Urinary bladder (tissue), 4 donors: ENCODE measurements at places on chromosomes 5 and 9.

- DNase-seq = no peak
These were observed 86.7 kb downstream of the PHF2 start for GRCh38 chr9:93662952-93663572.

GRCh38 chr5:5183189-5183699 is 43.1 kb downstream of the ADAMTS16 start:
- DNase-seq = no peak

GRCh38 chr9:129597355-129598088 is 23.4 kb downstream of the C9orf50 start:
- no peak for DNase-seq

GRCh38 chr5:113166852-113167366 is 190.3 kb downstream of the DCP2 start:
- DNase-seq = no peak

DNA sequence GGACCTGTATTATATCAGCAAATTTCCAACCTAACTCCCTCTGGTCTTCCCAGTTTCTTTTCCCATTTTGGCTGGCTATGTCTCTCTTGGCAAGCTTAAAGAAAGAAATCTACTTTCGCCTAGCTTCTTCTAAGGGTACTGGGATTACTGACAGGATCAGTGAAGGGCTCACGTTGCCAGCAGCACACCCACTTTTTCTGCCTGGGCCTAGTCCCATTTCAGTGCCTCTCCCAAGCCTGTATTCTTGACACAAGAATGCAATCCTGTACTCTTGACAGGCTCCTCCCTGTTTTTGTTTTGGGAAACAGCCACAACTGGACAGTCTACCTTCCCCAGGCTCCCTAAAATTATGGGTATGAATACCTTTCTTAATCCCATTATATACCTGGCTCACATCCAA is 170.5 kb downstream of the EPB41L4A start:
- no peak for DNase-seq

DNA sequence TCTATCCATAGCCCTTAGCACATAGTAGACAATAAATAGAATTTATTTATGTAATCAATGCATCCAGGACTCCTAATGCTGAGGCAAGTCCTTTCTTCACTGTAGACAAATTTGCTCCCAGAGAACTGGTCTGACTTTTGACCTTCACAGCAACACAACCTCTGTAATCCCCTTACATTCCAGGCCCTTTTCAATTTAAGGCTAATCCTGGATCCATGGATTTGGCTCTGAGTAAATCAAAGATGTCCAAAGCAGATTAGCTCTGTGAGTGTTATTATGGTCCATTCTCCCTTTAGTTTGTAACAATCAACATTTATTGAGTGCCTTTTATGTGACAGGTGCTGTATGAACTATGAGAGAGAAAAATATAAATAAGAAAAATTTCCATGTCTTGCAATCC is 27.4 kb upstream of the TMC1 start:
- DNase-seq = no peak

DNA sequence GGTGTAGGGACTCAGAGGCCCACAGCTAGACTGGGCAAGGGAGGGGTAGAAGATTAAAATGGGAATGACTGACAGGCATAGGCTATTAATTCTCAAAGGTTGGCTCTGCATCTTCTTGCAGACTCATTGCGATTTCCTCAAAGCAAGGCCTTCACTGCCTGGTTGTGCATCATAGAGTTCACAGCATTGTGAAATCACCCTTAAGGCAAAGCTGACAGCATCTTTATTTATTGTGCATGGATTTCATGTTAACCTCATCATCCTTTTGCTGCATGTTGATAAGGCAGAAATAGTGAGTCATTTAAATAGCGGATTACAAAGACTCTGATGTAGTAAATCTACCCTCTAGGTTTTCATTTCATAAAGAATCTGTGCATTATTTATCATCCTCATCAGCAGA is 13.6 kb upstream of the PALM2AKAP2 start:
- DNase-seq = no peak

DNA sequence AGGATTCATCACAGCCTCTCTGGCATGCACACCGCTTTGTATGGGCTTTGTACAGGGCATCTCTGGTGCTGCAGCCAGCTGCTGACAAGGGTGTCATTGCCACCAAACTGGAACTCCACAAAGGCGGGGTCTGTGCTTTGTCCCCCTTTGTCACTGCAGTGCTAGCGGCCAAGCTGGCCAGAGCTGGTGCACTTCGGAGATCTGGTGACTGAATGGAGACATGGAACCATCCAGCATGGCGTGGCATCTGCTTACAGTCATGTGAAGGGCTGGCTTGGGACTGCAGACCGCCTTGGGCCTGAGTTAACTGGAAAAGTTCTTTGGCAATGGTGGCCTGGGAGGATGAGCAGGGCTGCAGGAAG is 18.7 kb upstream of the COL5A1 start:
- no peak for DNase-seq

- DNase-seq = no peak
These were observed 47.8 kb upstream of the ARRDC3 start for GRCh38 chr5:91430949-91431348.

- DNase-seq = no peak
These were observed 2.1 kb downstream of the BRINP1 start for GRCh38 chr9:119366909-119367682.

DNA sequence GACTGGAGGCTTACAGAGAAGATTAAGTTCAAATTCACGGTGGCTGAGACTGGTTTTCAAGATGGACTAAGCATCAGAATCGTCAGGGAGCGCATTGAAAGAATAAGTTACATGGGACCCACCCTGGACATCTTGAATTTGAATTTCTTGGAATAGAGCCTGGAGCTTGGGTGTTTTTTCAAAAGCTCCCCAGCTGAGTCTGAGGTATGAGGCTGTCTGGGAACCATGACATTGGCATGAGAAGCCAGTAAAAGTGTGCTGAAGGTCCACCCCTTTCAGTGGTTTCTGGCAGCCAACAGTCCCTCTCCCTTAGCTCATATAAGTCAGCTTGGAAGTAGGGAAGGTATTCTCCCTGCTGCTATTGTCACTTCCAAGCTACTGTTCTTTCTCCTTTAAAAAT is 97.8 kb downstream of the MAST4 start:
- no peak for DNase-seq

- no peak for DNase-seq
These were observed 33.5 kb downstream of the PDGFRB start for GRCh38 chr5:150122158-150122510.

GRCh38 chr9:96137671-96138429 is 164.1 kb downstream of the HSD17B3 start:
- DNase-seq = no peak

DNA sequence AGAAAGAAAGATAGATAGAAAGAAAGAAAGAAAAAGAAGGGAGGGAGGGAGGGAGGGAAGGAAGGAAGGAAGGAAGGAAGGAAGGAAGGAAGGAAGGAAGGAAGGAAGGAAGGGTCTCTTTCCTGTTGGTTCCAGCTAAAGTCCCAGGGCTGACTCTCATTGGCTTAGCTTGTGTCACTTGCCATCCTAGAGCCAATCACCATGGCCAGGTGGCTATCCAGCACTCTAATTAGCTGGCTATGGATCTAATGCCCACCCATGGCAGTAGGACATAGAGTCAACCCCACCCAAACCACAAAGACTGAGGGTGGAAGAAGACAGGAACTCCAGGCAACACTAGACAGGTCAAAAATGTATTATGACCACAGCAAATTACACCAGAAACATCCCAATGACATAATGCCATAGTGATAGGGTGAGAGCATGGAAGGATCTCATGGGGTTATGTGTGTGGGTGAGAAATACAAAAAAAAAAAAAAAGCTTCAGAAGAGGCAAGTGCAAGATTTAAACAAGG is 10.8 kb upstream of the CPLX2 start:
- no peak for DNase-seq

DNA sequence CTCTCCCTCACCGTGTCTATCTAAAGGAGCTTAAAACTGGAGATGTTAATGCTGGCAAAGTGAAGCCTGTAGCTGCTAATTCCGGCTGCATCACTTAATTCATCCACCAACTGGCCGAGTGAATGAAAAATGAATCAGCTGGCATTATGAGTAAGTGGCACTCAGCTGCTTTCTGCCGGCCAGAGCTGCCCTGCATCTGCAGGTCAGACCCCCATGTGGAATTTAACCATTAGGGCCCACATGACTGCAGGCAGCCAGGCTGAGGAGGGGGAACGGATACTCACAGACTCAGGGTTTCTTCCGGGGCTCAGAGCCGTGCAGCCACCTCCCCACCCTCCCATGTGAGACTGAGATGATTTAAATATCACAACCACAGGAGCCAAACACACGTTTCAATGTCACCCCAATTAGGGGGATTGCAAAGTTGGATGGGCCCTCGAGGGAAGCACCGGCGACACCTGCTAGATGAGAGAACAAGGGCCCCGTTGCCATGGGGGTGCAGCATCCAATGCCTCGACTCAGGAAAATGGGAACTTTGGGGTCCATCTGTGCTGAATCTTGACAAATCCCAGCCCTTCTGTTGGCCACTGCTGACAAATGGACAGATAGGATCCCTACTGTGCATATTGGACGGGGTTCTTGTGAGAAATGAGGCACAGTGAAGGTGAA is 115.6 kb upstream of the ALDH1B1 start:
- DNase-seq = no peak

DNA sequence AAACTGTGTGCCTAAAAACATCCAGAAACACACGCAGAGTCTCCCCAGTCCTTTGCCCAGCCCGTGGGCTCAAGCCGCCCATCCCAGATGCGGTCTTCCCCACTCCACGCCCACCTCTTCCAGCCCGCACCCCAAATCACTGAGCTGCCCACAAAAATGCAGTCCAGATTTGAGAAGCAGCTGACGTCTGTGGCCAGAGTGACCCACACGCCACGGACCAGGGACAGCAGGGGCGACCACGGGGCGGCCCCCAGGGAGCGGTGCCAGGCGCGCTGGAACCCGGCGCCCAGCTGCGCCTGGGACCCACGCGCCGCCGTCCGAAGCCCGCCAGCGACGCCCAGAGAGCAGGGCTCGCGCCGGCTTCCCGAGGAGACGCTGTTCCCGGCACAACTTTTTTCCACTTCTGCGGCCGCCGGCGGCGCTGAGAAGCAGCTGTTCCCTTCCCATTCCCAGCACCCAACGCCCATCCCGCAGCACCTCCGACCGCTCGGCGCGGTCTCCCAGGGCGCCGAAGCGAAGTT is 674 bp downstream of the LHFPL2 start:
- no peak for DNase-seq

DNA sequence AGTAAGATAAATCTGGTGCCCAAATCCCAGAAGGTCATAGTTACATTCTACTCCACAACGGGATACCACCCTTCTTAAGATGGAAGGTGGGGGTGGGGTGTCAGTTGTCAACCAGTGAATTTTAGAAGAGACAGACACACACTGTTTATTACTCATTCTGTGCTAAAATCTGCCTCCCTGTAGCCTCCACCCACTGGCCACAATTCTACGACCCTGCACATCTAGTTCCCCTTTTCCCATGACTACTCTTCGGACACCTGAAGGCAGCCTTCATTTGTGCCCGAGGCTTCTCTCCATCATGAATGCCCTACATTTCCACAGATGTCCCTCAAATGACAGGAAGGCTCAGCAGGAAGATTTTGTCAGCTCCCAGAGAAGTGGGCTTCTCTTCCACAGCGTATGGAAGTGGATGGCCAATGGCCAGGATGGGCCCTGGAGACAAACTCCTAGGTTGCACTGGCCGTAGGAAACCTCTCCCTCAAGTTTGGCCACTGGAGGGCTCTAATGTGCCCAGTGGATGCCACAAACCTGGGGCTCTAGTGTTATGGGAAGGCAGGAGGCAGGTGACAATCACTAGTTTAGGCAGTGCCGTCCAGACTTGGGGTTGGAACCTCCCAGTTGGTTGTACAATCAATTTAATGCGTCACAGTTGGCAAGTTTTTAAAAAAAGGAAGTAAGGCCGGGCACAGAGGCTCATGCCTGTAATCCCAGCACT is 46.6 kb downstream of the PTPN3 start:
- no peak for DNase-seq

- DNase-seq = no peak
These were observed 8.4 kb downstream of the MATR3 start for GRCh38 chr5:139301808-139302499.

DNA sequence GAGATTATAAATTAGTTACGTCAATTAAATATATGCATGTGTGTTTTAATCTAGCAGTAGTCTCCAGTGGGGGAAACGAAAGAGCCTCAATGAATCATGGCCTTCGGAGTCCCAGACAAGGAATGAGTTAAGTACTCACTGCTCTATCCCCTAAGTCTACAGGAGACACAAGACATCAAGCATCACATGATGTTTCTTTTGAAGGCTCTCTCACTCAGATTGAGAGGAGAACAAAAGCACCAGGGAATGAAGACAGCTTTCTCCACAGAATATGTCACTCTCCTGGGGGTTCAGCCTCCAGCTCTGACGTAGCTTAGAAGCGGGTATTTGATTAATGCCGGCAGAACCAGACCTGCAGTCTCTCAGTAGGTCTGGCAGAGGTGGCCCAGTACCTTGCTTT is 381.4 kb downstream of the ACTL7B start:
- no peak for DNase-seq

DNA sequence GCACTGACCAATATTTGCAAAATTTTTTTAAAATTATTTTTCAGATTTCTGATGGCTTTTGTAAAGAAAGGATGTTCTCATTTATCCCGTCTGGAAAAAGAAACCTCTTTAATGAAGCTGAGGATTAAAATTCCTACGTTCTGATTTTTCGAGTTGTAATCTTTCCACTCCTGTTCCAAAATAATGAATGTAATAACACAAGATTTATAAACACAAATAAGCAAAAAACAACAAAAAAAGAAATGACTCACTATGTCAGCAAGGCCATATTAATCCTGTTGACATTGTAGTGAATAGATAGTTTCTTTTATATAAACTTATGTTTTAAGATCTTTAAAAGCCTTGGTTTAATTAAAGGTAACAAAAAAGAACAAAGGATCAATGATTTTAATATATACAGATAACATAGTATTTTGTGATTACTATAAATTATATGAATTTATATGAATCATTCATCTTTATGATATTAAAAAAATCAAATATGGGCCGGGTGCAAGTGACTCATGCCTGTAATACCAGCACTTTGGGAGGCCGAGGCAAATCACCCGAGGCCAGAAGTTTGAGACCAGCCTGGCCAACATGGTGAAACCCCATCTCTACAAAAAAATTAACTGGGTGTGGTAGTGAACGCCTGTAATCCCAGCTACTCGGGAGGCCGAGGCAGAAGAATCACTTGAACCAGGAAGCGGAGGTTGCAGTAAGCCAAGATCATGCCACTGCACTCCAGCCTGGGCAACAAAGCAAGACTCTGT is 336.6 kb upstream of the DAB2 start:
- no peak for DNase-seq

DNA sequence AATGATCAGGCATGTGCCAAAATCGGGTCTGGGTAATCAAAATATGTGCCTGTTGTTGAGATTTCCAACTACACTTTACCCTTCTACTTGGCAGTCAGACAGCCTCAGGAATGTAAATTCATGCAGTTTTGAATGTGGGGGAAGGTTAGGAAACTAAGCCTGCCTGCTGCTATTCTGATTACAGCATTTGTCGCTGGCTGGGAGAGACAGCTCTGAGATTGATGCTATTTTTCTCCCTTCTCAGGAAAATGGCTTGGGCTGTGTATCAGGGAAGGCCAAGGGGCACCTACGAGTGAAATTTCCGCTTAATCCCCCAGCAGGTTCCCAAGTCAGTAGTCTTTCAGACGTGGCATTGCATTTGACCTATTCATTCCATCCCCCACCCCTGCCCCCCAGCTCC is 3.6 kb upstream of the RGS7BP start:
- no peak for DNase-seq

GRCh38 chr5:62786099-62786498 is 207.5 kb downstream of the LRRC70 start:
- DNase-seq = no peak

GRCh38 chr5:57280853-57281252 is 107.0 kb downstream of the GPBP1 start:
- DNase-seq = no peak
